ENCODE measurements at places on chromosomes 4 and X.
A peak's percentile ranks its signal among the peaks of the same experiment; 100 is the strongest.

- no peak for DNase-seq
These were observed 24.3 kb downstream of the NOP14 start for GRCh38 chr4:2938906-2939305.

GRCh38 chrX:17846045-17846444 lies 15.1 kb downstream of the RAI2 start:
- no peak for DNase-seq

GRCh38 chrX:69291116-69291515 lies 125.9 kb upstream of the PJA1 start:
- DNase-seq, result no peak

GRCh38 chr4:150255610-150256224 lies 177.5 kb downstream of the DCLK2 start:
- no peak for DNase-seq

GRCh38 chr4:3111461-3111860 lies 37.0 kb downstream of the HTT start:
- no peak for DNase-seq

GRCh38 chr4:165476214-165477098 lies 97.6 kb downstream of the CPE start:
- DNase-seq, result no peak

DNA sequence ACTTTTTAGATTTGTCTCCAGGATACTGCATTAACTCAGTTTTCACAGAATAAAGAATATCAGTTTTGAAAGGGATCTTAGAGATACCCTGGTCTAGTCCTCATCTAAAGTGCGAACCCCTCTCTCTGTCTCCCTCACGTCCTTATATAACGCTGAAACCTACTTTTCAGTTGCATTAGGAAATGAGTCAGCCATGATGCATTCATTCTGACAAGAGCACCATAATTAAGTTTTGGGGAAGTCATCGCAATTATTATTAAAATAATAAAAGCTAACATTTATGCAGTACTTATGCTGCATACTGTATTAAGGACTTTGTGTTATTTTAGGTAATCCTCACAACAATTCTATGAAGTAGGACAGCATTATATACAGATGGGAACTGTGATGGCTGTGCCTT lies 116.1 kb downstream of the REELD1 start:
- DNase-seq, result no peak

- no peak for DNase-seq
These were observed 443.2 kb upstream of the FGF16 start for GRCh38 chrX:77003956-77004355.

- DNase-seq, result no peak
These were observed 18.6 kb upstream of the SEPSECS start for GRCh38 chr4:25178838-25179261.

DNA sequence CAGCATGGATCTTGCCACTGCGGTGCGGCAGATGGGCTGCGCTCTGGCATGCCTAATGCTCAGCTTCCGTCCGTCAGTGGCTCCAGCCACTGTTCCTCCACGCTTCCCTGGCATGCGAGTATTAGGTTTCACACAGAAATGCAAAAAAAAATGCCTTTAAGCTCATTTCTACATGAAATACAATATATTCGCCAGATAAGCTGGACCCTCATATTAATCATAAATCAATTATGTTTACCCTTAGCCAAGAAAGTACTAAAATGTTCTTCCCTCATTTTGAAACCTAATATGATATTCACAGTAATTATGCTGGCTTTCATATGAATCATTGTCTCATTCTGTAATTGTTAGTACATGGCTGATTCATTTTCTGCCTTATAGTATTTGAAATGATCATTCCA lies 115.5 kb upstream of the FAM241A start:
- peak; percentile 4 for DNase-seq

GRCh38 chr4:81634766-81635549 lies 163.3 kb upstream of the RASGEF1B start:
- peak; percentile 2 for DNase-seq

GRCh38 chr4:38574559-38575333 lies 89.3 kb upstream of the KLF3 start:
- no peak for DNase-seq

GRCh38 chr4:35970366-35970960 lies 273.9 kb downstream of the ARAP2 start:
- no peak for DNase-seq

- DNase-seq, result no peak
These were observed 139.3 kb downstream of the CHIC2 start for GRCh38 chr4:53925050-53925605.

DNA sequence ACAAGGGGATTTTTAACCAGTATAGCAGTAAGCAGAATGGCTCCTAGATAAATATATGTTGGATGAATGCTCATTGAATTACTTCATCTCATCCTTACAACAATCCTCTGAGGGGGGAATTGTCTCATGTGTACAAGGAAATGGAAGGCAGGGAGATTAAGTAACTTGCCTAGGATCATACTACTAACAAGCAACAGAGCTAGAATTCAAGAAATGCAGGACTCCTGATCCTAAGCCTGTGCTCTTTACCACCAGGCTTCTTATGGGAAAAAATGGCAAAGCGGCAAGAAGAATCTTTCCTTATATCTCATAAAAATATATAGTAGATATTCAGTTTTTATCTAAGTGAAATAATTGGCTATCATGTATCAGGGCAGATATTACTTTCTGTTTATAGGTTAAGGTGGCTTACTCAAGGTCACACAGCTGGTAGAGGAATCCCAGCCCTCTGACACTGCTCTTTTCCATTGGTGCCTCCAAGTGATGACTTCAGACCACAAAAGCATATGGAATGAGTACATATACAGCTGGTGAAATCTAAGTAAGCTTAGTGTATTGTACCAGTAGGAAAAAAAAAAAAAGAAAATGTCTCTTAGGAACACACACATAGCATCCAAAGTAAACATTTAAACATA lies 2.1 kb downstream of the ABHD18 start:
- no peak for DNase-seq

DNA sequence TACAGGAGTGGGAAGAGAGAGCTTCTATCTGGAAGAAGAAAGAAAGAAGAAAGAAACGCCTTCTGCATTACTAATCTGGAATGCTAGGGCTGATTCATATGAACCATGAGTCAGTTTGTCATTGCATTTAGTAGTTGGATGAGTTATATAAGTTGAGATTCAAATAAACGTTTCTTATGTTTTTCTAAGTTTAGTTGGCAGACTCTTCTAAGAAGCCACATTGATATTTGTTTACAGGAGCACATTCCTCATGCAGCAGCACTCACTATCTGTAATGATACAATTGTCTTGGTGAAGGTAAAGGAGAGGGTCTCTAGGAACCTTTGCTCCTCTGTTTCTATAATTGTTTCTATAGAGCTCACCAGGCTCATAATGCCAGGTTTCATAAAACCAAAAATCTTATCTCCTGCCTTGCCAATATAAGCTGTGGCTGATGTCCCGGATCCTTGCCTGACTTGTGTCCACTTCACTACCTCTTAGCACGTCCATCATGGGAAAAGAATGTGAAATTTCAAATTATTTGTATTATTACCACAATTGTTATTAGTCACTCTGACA lies 39.5 kb downstream of the HOPX start:
- DNase-seq, result no peak

GRCh38 chrX:16733013-16733412 lies 13.6 kb downstream of the SYAP1 start:
- no peak for DNase-seq

DNA sequence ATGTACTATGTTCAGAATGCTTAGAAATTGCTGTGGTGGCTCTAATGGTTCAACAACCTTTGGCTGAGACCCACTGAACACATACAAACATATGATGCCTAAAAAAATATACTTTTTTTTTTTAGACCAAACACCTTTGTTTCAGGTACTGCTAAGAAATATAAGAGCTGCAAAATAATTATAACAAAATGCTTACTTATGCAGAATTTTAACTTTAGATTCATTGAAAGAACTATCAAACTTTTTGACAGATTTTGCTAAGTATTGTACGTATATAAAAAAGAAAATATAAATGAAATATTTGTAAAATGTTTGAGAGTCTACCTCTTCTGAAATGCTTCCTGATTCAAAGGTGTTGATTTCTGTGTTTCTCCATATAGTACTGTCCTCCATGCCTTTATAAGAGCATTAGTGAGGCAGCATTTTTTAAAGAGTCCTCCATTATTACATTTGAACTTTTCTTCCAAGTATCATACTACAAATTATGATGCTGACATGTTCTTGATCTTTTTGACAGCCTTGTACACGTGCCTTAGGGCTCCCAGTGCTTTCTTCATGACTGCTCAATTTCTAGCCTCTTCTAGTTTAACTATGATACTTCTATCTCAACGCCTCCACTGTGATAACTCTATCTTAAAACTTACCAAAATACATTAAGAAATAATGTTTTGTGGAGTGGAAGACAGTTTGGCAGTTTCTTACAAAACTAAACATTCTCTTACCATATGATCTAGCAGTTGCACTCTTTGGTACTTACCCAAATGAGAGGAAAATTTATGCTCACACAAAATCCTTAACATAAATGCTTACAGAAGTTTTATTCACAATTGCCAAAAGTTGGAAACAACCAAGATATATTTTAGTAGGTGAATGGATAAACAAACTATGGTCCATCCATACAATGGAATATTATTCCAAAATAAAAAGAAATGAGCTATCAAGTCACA lies 212.2 kb upstream of the MAB21L2 start:
- DNase-seq, result no peak

GRCh38 chrX:137058339-137059127 lies 24.7 kb upstream of the GPR101 start:
- DNase-seq, result no peak

DNA sequence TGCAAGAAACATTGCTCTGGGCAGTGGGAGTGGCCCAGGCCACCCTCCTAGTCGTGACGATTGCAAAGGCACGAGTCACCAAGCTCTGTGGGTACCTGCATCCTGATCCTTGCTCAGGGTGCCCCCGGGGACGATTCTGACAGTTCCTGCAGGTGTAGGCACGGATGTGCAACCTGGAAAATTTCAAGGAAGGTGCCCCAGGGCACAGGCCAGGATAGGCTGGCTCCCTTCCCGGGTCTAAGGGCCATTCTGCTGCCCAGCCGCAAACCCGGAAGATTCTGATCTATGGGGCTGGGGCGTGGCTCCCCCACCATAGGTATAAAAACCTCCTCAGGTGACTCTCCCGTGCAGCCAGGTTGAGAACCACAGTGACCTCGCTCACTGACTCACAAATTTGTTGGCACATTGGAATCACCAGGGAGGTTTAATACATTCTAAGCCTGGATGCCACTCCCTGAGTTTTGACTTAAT lies 228.5 kb downstream of the PTTG2 start:
- DNase-seq, result no peak

DNA sequence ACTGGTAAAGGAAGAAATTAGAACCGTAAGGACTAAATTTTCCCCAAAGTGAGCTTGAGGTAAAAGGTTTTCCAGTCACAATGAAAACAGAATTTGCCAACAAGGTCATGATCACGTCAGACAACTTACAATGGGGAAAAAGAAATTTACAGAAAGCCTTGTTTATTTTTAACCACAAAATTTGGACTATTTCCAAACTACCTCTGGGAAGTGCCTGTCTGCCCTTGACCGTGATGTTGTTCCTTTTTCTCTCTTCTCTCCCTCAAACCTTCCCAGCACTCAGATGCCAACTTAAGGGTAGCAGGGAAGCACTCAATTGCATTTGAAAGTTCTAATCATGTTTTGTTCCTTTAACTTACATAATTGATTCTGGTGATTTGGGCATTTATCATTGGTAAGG lies 32.5 kb downstream of the MEPE start:
- no peak for DNase-seq

DNA sequence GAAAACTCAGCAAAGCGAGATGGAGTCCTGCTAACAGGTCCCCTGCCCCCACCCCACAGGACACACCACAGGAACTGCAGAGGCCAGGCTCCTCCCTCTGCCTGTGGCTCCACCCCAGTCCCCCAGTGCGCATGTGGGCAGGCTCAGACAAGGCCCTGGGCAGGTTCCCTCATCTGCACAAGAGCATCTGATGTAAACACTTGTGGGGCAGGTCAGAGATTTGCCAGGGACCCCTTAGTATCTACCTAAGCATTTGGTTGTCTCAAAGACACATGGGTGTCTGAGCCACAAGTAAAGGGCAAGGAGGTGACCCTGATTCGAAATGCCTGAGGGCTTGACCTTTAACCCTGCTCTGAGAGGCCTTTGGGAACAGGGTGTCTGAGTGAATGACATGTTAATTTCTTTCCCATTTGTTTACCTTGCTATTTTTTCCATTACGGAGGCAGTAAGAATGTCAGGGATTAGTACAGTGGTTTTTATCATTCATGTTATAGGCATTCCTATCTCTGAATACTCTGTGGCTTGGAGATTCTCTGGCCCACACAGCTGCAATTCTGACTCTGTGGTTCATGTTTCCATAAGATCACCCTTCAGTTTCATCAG lies 85.3 kb downstream of the ZNF518B start:
- DNase-seq, result no peak

DNA sequence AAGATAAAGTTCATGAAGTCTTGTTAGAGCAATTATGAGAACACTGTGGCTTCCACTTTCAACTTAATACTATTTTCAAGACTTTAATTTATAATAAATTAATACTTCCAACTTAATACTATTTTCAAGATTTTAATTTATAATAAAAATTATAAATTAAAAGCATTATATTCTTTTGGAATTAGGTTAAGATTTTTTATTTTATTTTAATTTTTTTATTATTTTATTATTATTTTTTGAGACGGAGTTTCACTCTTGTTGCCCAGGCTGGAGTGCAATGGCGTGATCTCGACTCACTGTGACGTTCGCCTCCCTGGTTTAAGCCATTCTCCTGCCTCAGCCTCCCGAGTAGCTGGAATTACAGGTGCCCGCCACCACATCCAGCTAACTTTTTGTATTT lies 126.0 kb upstream of the GUCY1A1 start:
- no peak for DNase-seq

- no peak for DNase-seq
These were observed 95.7 kb downstream of the PRDM5 start for GRCh38 chr4:120826853-120827252.

DNA sequence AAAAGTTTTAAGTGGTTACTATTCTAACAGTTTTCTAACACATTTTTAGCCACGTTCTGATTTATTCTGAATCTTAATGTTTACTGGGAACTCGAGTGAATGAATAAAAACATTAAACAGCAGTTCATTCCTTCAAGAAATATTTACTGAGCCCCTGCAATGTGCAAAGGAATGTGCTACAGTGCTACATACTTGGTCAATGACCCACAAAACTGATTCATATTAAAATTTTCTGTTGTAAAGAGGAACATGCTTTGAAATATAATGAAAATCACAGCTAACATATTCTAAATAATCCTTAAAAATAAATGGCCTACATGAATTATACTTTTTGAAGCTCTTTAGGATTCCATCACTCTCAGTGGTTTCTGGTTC lies 78.7 kb downstream of the ARAP2 start:
- no peak for DNase-seq

DNA sequence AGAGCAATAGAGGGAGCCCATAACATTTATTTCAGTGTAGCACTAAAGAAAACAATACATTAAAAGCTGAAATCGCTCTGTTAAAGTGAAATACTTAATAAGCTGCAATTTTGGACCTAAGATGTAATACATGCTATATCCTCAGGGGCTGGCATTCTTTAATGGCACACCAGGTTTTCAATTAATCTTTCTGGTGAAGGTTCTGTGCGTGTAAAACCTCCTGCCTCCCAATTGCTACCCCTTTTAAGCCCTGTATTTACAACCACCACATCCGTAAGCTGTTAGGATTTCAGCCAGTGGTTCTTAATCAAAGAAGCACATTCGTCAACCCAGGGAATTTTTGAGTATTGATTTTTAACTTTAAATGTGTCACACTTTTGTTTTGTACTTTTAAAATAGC lies 7.6 kb upstream of the COMMD8 start:
- no peak for DNase-seq

Data from SK-N-DZ (cell line).